Retinal pigment epithelial cell (primary cell): ENCODE measurements at places on chromosomes 16 and 17.
A peak's percentile ranks its signal among the peaks of the same experiment; 100 is the strongest.

GRCh38 chr17:75980188-75981018 lies 1.4 kb downstream of the TEN1 start:
- DNase-seq = no peak

DNA sequence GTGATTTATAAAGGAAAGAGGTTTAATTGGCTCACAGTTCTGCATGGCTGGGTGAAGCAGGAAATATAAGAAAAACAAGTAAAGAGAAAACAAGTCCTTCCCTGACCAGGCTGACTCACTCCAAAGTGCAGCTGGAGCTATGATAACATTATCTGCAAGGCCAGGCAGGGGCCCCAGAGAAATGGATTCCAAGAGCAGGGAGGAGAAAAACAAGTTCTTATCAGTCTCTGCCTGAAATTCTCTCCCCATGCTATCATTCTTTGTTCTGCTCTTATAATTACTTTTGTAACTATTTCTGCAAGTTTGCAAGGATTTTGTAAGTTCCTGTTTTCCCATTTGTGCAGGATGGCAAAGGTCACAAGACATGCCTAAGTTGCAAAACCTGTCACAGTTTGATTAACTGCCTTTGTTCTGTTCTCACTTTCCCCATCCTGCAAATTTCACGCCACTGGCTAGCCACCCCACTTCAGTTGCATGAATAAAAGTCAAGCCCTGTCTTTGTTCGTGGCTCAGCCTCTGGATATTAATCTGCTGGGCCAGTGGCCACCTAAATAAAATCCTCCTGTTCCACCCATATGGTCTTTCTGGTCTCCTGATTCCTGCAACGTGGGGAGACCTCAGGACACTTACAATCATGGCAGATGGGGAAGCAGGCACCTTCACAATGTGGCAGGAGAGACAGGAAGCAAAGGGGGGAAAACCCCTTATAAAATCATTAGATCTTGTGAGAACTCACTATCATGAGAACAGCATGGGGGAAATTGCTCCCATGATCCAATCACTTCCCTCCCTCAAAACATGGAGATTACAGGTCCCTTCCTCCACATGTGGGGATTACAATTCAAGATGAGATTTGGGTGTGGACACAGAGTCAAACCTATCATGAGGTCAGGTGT lies 13.1 kb downstream of the ABCA9 start:
- peak; percentile 34 for DNase-seq

- no peak for DNase-seq
Measured at GRCh38 chr16:20259541-20259940, 67.8 kb downstream of the GP2 start.

- DNase-seq = no peak
Measured at GRCh38 chr17:80105762-80106161, 4.4 kb downstream of the GAA start.
